ENCODE measurements at places on chromosomes 7 and 10. TPM values are rescaled to one million over a fixed set of nuclear protein-coding genes. Genes with fewer than 3 reads are reported as not detected.

Gene CUBN
- 0.18 TPM for total RNA-seq

Gene JCAD
- not detected for total RNA-seq

DNA sequence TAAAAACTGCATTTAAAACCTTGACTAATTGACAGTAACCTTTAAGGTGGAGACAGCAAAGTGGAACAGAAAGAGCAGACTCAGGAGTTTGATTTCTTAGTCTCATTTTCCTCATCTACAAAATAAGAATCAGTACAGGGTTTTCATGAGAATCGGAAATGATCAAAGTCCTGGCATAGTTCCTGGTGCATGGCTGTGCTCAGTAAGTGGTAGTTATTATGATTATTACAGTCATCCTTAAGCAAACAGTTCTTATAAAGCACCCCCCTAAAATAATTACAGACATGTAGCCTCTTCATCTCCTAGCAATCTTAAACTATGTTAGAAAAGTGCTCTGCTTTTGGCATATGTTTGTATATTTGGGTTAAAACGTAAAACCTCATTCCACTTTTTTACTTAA, 18.0 kb downstream of the NEBL start:
- no peak for DNase-seq

Gene FAM24B
- total RNA-seq: 11.6 TPM

Gene EBF3
- total RNA-seq: not detected

GRCh38 chr7:78476851-78477405, 678.4 kb downstream of the PHTF2 start:
- DNase-seq: no peak

DNA sequence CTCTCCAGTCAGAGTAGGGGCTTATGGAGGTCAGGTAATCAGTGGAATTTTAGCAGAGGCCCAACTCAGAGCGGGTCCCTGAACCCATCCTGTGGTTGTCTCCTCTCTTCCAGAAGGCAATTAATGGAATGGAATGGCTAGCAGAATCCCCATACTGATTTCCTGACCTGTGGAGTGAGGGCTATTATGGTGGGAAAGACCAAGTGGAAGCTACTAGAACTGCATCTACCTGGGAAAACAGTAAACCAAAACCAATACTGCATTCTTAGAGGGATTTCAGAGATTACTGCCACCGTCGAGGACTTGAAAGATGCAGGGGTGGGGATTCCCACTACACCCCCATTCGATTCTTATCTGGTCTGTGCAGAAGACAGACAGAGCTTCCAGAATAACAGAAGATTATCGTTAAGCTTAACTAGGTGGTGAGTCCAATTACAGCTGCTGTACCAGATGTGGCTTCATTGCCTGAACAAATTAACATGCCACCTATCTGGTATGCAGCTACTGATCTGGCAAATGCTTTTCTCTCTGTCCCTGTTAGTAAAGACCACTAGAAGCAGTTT, 73.2 kb downstream of the LMBR1 start:
- no peak for DNase-seq

Gene TRPV5
- total RNA-seq: not detected

Gene CFTR
- total RNA-seq: not detected

DNA sequence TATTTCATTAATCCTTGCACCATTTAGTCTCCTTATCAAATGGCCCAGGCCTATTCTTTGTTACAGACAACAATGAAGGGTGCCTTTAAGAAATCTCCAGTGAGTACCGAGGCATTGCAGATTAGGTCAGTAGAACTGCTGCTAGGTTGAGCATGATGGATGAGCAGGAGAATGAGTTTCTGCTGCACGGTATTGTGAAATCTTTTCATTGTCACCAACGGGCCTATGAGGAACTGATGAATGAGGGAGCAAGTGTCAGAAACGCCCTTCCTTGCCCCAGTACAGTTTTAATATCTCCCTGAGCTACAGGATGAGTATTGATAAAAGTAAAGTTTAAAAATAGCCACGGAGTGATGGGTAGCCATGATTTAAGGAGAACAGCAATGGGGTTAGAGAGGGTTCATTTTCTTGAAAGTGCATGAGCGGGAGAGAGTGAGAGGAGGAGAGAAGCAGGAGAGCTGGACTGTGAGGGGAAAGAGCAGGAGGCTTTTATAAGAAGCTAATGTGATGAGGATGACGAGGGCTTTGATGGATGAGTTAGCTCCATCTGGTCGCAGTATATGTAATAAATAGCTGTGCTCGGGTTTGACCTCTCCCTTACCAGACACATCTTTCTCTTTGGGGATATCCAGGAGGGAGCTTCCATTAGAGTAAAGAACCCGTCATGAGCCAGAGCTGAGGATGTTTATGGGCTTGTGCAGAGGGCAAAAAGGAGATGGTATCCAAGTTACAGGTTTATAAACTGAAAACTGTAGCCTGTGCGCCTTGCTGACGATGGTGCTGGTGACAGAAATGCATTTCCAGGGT, 526.1 kb downstream of the LRMDA start:
- DNase-seq: no peak

Gene FKBP6
- total RNA-seq: not detected

GRCh38 chr7:158320328-158320727, 267.3 kb downstream of the PTPRN2 start:
- DNase-seq: no peak

Gene HTR7
- total RNA-seq: not detected

Gene DEPP1
- total RNA-seq: not detected

- DNase-seq: no peak
Observed at GRCh38 chr10:13956826-13957225, 370.1 kb downstream of the PRPF18 start.

DNA sequence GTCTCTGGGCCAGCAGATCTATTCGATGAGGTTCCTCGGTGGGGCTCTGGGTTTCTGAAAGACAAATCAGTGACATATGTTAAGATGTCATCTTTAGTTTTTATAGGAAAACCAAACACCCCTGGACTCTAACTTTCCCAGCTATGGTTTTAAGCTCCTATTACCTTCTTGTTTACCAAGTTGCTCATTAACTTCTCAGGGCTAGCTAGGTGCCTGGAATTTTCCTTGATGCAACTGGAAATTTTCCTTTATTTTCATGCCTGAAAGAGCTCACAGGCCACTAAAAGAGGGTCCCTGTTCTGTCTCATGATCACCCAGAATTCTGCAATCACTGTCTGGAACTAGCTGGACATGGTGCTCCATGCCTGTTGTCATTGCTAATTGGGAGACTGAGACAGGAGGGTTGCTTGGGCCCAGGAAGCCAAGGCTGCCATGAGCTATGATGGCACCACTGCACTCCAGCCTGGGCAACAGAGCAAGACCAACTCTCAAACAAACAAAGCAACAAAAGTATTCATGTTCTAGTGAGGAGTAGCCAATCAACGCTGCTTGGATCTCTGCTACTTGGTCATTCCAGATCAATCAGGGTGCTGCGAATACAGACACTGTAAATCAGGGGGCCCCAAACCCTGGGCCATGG, 1173.5 kb upstream of the AUTS2 start:
- DNase-seq: no peak

GRCh38 chr10:27380929-27381358, 123.2 kb upstream of the RAB18 start:
- DNase-seq: no peak

- no peak for DNase-seq
Observed at GRCh38 chr10:66337211-66337610, 588.6 kb upstream of the LRRTM3 start.

Gene SDK1
- not detected for total RNA-seq

GRCh38 chr7:131057015-131057793, 270.5 kb upstream of the MKLN1 start:
- DNase-seq: no peak

DNA sequence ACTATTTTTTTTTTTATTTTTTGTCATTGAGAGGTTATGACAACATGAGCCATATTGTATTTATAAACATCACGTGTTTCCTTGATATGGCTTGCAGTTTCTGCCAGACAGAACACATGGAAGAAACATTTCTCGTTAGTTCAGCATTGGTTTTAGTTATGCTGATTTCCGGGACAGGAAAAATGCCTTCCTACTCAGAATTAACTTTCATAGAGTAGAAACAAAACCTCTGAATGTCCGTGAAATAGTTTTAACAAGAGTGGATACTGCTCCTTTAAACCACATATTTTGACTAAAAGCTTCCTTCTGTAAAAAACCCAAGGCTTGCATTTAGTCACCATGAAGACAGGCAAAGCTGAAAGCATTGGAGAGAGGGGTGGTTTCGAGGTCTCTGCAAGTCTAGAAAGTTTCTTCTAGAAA, 240.4 kb downstream of the KIAA1217 start:
- no peak for DNase-seq

DNA sequence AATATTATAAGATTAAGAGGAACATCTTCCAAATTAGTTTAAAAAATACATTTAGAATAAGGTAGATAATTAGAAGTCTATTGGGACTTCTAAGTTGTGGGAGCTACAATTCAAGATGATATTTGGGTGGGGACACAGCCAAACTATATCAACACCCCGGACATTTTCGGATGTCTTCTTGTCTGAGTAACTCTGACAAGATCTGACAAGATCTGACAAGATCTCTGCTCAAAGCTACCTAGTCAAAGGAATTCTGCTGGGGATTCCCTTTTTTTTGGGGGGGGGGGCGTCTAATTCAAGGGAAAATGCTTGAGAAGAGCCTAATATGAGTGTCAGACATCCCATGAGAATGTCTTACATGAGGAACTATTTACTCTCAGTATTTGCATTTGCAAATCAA, 5.2 kb upstream of the AGMO start:
- no peak for DNase-seq

Gene PPP1R9A
- total RNA-seq: not detected
